Amygdala (tissue), 56 donors: ENCODE measurements at places on chromosomes 6 and 20.

DNA sequence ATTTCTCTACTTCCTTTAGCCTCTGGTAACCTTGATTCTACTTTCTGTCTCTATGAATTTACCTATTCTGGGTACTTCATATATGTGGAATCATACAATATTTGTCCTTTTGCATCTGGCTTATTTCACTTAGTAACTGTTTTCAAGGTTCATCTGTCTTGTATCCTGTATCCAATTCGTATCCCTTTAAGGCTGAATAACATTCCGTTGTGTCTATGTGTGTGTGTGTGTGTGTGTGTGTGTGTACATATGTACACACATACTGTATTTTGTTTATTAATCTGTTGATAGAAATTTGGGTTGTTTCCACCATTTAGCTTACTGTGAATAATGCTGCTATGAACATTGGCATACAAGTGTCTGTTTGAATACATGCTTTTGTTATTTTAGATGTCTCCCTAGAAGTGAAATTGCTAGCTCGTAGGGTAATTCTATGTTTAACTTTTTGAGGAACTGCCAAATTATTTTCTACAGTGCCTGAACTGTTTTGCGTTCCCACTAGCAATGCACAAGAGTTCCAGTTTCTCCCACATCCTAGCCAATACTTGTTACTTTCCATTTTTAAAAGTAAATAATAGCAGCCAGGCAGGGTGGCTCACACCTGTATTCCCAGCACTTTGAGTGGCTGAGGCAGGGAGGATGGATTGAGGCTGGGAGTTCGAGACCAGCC is 17.7 kb downstream of the SENP6 start:
- no peak for DNase-seq

GRCh38 chr6:129890164-129890563 is 29.0 kb upstream of the TMEM244 start:
- DNase-seq = no peak

DNA sequence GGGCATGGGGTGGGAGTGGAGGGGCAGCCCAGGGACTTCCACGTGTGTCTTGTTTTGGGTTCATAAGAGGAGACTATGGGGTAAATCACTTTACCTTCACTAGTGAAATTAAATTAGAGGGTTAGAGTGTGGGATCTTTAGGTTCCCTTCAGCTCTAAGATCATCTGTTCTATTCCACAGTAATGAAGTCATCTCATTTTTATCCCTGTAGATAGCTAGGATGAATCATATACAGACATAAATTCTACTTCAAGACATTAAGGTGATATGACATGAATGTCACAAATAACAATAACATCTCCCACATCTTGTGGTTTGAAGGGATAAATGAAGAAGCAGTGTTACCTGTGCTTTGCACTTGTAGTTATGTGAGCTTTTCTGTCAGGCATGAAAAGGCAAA is 83.8 kb downstream of the ELOVL4 start:
- DNase-seq = no peak

GRCh38 chr6:89562093-89562973 is 76.2 kb downstream of the LYRM2 start:
- DNase-seq = peak; percentile 58

- DNase-seq = no peak
Observed at GRCh38 chr6:12418946-12419345, 128.8 kb downstream of the EDN1 start.

GRCh38 chr6:134585517-134585873 is 267.6 kb upstream of the SGK1 start:
- DNase-seq = no peak

DNA sequence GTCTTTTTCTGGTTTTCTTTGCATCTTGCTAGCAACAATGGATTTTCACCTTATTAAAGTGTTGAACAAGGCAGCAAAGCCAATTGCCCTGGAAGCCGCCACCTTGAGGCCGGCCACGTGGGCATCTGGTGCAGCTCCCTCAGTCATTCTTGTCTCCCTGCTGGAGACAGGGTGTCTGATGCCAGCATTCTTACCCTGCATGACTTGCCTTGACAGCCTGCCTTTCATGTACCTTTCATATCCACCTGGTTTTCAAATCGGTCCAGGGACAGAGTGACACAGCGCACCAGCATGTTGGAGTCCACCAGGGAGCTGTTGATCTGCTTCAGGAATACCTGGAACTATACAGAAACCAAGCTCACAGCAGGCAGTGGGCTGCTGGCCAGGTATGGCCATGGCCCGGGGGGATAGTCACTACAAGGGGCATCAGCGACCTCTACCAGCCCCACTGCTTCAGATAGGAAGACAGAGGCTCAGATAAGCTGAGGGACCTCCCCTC is 49.8 kb downstream of the MYH7B start:
- DNase-seq = no peak

DNA sequence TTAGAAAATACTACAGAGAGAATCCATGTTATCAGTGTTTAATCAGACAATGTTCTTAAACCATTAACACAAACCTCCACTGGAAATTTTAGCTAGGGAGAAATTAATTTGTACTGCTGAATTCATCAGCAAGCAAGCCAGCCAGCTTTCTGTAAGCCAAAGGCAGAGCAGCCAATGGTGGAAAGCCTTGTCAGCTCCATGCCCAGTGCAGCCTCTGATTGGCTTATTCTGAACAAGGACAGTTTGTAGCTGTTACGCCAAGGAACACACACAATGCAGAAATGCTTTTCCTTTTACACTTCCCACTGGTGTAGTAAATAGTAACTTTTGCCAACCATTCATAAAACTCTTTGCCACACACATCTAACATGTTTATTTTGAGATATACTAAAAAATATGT is 265.0 kb downstream of the TENT5A start:
- DNase-seq = peak; percentile 47

DNA sequence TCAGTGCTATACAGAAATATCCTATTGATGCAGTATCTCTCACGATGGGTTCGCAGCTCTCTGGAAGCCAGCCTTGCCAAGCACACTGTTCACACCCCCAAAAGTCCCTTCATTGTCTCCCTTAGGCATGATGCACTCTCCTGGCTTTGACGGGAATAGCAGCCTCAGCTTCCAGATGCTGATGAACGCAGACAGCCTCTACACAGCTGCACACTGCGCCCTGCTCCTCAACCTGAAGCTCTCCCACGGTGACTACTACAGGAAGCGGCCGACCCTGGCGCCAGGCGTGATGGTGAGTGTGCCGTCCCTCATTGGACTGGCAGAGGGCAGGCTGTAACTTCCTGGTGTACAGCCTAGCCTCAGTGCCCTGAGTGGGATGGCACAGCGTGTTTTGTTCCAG is 60.0 kb upstream of the PBOV1 start:
- peak; percentile 35 for DNase-seq

- no peak for DNase-seq
Observed at GRCh38 chr20:2751878-2752566, 48.4 kb downstream of the CPXM1 start.

DNA sequence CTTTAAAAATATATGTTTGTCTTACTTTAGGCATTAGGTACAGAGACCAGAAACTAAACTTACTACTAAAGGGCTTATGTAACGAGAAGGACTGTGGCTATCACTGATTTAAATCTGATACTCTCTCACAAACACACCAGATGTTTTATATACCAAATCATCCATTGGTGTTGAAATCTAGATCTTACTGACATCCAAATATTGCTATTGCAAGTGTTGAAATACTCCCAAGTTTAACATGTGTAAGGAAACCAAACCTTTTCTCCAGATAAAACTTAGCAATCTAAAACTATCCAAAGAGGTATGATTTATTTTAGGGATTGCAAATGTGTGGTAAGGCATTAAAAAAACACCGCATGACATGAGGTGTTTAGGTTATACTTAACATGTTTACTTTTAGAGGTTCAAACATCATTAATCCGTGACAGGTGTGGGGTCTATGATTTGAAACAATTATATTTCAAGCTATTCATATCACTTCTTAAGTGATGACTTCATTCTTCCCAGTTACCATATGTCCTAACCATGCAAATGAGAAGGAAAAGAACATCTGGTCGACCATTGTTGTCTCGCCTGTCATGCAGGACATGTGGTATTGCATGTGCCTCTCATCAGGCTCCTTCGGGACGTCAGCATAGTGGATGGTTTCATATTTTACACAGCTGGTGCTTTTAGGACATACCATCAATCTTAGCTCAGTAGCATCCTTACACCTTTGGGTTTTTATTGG is 168.3 kb upstream of the SPACA1 start:
- DNase-seq = no peak

- no peak for DNase-seq
Observed at GRCh38 chr6:65760285-65760684, 53.3 kb upstream of the EYS start.

- no peak for DNase-seq
Observed at GRCh38 chr6:16670183-16670582, 91.1 kb downstream of the ATXN1 start.

- no peak for DNase-seq
Observed at GRCh38 chr6:153858529-153858928, 180.5 kb upstream of the OPRM1 start.

DNA sequence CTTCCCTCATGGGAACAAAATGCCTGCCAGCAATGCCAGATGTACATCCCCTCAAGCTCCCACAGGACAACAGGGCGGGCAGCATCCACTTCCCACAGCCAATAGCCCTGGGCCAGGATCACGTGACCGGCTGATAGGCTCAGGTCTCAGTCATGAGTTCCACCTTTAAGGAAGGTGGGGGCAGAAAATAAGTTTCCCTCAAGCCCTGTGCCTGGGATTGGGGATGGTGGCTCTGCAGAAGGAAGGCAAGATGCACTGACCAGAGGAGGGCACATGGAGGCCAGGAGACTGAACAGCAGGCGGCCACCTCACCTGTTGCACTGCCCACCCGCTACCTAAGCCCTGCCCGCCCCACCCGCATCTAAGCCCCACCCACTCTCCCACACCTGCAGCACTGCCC is 149.1 kb downstream of the BMP7 start:
- no peak for DNase-seq

GRCh38 chr6:780706-781105 is 87.8 kb upstream of the EXOC2 start:
- no peak for DNase-seq

GRCh38 chr6:137704802-137705159 is 162.3 kb upstream of the TNFAIP3 start:
- no peak for DNase-seq

DNA sequence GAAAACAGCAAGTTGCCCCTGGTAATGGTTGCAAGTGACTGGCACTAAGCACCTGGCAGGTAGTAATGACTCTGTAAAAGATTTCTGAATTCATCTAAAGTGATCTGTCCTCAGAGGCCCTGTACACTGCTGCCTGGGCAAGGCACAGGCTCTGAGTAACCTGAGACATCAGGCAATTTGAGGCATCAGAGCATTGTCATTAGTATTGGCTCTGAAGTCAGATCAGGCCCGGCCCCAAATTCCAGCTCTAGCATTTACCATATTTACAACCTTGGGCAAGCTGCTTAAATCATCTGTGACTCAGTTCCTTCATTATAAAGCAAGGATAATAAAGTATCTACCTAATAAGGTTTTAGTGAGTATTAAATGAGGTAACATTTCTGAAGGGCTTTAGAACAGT is 17.3 kb upstream of the TENT5A start:
- DNase-seq = no peak

GRCh38 chr6:44594481-44594880 is 207.0 kb downstream of the CDC5L start:
- DNase-seq = no peak

DNA sequence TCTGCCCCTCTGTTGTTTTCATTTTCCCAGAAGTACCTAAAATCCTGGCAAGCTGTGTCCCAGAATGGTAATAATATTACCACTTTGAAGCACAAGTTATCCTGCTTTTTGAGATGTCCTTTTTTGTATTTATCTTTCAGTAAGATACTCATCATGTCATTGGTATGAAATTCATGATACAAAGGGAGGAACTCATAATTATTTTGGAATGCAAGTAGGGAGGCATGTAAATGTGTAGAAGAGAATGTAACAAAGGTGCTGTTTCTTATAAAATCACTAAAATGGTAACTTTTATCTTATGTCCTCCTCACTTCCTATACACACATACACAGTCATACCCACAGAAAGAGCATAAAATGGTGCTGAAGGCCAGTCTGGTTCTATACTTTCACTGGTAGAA is 109.9 kb downstream of the CD2AP start:
- no peak for DNase-seq

- DNase-seq = no peak
Observed at GRCh38 chr6:75463061-75463460, 30.5 kb downstream of the FILIP1 start.

- DNase-seq = peak; percentile 62
Observed at GRCh38 chr6:152983637-152984512, 1.0 kb upstream of the FBXO5 start.

DNA sequence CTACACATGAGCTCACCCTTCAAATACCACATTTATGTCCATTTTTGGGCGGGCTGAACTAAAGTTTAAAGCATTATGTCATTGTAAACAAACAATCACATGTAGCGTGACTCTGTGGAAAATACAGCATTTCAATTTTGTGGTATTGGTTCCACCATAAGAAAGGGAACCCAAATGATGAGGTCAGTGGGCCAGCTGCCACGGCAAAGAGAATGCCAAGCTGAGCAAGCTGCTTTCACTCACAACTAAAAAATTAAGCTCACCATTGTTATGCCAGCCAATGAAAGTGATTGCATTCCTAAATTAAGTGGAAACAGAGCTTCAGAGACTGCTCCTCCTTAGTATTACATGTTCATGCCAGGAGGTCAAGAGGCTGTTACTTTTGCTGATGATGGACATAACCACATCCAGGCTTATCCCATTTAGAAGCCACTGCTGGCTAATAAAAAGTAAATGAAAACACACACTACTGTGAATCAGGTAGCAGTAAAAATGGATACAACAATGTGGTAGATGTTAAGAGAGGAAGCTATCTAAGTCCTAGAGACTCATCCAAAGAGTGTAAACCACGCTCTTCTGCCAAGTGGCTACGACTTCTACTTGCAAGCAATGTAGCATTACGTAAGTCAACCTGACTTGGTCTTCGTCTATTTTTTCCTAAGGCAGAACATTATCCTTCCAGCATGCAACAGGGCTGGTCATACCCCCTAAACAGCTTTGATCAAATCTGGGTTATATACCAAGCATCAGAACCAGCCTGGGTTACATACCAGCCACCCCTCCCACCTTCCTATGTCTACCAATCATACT is 164.8 kb downstream of the BACH2 start:
- DNase-seq = no peak

DNA sequence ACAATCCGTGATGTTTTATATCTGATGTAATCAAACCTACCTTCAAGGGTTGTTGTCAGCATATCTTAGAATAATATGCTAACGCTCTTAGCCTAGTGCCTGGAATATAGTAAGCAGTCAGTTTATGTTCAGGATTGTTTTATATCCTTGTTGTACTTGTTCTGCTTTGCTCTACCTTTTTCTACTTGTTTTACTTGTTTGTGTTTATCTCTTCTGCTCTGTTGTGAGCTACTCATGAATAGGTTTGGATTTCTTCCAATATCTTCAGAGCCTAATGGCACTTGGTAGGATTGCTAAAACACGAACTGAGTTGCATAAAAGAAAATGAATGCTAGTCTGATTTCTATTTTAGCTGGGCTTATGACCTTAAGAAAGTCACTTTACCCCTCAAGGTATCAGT is 40.1 kb downstream of the DNAH8 start:
- no peak for DNase-seq

GRCh38 chr6:36724514-36725390 is 27.1 kb downstream of the RAB44 start:
- no peak for DNase-seq
